Activated CD4-positive, alpha-beta T cell treated with anti-CD3 and anti-CD28 coated beads for 1 hour (primary cell): ENCODE measurements at places on chromosomes 1 and 21.

DNA sequence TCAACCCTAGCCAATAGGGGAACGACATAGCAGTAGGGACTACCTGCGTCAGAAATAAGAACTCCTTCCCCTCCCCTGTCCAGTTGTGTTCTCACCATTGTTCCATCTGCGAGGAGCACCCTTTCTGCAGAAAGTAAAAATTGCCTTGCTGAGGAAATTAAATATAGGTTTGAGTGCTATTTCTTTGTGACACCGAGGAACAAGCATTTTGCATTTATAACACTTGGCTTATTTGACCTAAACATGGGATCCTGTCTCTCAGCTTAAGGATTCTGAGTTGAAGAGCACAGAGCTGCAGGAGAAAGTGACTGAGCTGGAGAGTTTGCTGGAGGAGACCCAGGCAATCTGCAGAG lies 10.7 kb upstream of the SH3BGRL3 start:
- DNase-seq: no peak

DNA sequence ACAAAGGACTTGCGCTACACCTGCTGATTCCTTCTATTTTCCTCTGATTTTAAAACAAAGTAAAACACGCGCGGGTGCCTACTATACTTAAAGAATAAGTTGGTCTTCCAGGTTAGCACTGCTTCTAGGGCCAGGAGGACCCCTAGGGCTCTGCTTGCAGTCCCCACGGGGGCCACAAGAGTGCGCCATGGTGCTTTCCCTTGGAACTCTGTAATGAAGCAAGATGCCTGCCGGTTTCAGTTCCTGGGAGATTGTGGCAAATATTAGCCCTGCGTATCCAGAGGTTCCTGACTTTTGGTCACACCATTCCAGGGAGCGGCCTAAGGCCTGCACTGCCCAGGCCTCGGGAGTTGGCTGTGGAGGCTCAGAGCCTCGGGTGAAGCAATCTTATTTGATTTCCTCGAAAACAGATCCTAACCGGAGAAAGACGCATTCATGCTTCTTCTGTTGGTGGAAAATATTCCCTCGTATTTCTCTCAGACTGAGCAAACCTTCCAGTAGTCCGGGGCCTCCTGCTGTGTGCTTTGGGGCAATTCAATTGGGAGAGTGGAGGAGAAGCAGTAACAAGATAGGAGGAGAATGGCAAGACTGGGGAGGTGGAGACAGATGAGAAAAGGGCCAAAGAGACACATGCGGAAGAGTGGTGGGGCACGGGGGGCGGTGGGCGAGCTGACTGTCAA lies 25.3 kb downstream of the ADAM30 start:
- DNase-seq: peak; percentile 23

- DNase-seq: no peak
These were observed 8.6 kb upstream of the COL6A2 start for GRCh38 chr21:46089285-46089684.

DNA sequence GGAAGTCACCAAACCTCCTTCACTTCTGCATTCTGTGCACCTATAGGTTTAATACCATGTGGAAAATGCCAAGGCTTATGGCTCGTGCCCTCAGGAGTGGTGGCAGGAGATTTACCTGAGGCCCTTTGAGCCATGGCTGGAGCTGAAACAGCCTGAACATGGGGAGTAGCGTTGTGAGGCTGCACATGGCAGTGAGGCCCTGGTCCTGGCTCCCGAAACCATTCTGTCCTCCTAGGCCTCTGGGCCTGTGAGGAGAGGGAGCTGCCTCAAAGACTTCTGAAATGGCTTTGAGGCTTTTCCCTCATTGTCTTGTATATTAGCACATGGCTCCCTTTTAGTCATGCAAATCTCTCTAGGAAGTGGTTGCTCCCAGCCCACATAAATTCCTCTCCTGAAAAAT lies 20.6 kb downstream of the PTGFR start:
- DNase-seq: no peak

GRCh38 chr1:165531021-165531420 lies 12.8 kb upstream of the LRRC52 start:
- no peak for DNase-seq

- no peak for DNase-seq
These were observed 521.6 kb upstream of the BEND5 start for GRCh38 chr1:49298304-49298703.

GRCh38 chr1:47186267-47187185 lies 3.3 kb downstream of the PDZK1IP1 start:
- no peak for DNase-seq

DNA sequence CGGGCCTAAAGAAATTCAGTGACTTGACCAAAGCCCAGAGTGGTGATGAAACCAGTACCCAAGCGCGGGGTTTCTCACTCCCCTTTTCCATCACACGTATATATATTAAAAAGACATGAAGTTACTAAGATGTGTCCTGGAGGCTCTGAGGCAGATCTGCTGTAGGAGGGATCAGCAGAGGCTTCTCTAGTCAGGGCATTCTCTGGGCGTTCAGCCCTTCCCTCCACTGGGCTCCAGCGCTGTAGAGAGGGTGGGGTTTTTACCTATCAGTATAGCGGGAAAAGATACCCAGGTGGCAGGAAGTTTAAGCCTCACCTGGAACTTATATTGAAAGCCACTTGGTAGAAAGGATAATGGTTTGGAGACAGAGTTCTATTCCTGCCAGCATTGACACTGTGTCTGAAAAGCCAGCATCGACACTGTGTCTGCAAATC lies 862 bp upstream of the PLEKHO1 start:
- DNase-seq: no peak

- DNase-seq: no peak
These were observed 1500.2 kb upstream of the PRMT6 start for GRCh38 chr1:105556266-105556665.

DNA sequence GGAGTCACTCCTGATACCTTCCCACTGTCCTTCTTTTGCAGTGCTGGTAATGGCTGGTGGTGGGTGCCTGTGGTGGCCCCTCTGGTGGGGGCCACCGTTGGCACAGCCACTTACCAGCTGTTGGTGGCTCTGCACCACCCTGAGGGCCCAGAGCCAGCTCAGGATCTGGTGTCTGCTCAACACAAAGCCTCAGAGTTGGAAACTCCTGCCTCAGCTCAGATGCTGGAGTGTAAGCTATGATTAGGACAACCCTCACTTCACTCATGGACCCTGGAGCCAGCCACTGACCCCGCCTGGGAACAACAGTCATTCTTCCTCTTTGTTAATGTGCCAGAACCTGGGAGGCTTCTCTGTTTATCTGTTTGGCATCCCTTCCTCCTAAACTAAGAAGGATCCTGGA lies 1.1 kb upstream of the ATP8B2 start:
- DNase-seq: no peak

GRCh38 chr1:229410692-229411433 lies 23.0 kb downstream of the ACTA1 start:
- no peak for DNase-seq

- no peak for DNase-seq
These were observed 242.8 kb downstream of the CRB1 start for GRCh38 chr1:197510691-197511378.

DNA sequence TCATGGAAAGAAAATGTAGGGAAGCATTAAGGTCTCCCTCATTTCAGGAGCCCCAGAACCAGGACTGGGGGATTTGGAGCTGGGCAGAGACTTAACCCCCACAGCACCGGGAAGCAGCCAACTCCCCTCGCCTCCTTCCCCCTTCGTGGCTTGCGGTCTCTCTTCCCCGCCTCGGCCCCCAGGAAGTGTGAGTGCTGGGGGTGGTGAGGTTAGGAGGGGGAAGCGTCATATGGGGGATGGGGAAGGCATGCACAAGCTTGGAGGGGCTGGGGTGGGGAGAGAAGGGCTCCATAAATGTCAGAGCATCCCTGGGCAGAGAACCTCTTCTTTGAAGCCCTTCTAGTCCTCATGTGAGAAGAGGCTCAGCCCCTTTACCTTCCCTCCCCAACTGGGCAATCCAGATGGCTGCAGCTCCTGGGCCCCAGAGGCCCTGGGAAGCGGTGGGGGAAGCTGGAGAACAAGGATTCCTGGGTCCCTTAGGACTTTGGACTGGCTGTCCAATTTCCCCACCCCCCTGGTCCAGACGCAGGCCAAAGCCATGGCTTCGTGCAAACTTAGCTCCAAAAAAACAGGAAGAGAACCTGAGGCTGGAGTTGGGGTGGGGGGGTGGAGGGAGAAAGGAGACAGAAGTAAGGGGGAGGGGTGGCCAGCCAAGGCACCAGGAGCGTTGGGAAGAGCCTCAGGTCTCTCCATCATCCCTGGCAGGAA lies 7.8 kb downstream of the ZBTB7B start:
- DNase-seq: no peak

DNA sequence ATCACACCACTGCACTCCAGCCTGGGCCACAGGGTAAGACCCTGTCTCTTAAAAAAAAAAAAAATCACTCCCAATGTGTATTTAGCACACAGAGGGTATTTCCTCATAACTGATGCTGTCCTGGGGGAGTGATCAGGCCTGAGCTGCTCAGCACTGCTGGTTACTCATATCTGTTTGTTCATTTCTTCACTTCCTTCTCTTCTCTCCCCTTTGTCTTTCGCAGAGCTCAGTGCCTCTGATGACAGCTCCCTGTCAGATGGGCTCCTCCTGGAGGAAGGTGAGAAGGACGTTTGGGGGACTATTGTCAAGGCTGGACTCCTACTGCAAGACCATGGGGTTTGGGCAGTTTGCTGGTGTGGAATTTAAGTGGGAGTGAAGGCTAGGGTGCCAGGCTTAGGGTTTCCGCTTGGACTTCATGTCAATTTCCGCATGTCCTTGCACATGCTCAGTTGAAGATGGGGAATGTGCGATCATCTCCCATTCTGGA lies 13.0 kb downstream of the INAVA start:
- DNase-seq: no peak

DNA sequence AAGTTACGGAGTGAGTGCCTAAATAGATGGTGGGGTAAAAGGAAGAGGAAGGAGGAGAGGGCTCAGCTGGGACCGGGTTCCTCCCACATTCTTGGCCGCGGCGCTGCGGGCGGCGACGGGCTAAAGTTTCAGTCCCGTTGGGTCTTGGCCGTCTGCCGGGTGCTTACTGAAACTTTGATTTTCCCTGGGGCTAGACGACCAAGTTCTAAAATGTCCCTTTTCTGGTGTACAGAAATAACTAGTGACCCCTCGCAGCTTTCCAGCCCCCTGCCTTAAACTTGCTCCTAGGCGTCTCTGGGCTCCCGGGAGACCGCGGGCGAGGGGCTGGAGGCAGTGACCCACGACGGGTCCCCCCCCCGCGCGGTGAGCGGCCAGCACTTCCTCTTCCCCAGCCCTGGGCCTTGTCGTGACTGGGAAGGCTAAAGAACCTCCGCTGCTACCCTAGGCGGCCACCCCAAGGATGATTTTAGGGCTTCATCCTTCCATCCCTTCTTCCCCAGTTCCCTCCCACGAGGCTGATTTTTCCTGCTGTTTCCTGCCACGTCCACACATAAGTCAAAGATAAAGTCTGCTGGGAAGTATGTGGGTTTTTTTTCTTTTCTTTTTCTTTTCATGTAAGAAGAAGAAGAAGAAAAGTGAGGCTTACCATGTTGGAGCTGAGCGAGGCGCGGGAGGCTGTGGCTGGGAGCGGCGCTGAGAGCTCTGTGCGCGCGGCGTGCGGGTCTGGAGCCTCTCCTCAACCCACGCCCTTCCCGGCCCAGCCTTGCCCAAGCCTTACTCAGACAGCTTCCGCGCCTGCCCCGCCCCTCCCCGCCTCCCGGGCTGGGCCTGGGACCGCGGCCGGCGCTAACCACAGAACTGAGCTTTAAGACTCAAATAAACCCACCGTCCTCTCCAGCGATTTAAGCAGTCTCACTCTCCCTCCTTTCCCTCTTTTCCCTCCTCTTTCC lies at the start of gene S100A11:
TSS of gene S100A11 (minus strand) at position 738 of the 950 bp plus-strand sequence. CDS start at position 649, 89 bp downstream.
- DNase-seq: peak; percentile 48

GRCh38 chr21:33196941-33197374 lies 32.8 kb upstream of the IFNAR2 start:
- peak; percentile 36 for DNase-seq

DNA sequence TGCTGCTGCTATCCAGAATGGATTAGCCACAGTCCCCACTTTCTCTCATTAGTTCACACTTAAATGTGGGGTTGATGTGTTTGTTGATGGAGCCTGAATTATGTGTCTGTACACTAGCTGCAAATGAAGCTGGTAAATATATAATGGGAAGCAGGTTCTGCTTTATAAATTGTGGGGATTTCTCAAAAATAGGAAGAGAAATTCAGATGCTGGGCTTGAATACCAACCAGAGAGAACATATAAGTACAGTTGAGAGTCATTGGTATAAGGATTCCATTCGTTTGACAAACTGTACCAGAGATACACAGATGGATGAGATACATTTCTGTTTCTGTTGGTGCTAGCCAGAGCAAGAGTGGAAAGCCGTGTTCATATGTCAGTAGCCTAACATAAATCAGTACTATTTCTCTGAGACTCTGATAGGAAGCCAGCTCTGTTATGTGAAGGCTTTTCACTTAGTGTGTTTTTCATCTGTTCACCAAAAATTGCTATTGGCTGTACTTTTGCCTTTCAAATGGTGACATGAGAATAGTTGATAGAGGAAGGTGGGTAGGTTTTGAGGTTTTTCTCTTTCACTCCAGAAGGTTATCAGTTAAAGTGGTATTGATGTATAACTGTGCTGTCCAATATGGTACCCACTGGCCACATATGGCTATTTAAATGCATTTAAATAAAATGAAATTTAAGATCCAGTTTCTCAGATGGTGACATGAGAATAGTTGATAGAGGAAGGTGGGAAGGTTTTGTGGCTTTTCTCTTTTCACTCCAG lies 15.6 kb downstream of the SMG7 start:
- DNase-seq: no peak

GRCh38 chr1:22826604-22827580 lies 116.3 kb downstream of the EPHB2 start:
- no peak for DNase-seq

DNA sequence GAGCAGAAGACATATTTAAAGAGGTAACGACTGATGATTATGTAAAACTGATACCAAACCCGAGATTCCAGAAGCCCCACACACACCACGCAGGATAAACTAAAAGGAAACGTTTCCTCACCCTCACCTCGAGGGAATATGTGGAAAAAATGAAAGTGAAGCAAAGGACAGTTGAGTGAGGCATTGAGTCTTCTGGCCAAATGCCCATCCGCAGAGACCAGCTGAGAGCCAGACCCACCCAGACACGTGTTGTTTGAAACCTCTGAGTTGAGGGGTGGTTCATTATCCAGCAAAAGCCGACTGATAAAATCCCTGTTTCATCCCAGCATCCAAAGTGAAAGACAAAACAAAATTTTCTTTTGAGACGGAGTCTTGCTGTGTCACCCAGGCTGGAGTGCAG lies 29.6 kb upstream of the PCBP3 start:
- DNase-seq: no peak

GRCh38 chr1:157124855-157125254 lies 13.3 kb downstream of the ETV3 start:
- DNase-seq: no peak

GRCh38 chr1:179935909-179936496 lies 18.6 kb upstream of the CEP350 start:
- no peak for DNase-seq

DNA sequence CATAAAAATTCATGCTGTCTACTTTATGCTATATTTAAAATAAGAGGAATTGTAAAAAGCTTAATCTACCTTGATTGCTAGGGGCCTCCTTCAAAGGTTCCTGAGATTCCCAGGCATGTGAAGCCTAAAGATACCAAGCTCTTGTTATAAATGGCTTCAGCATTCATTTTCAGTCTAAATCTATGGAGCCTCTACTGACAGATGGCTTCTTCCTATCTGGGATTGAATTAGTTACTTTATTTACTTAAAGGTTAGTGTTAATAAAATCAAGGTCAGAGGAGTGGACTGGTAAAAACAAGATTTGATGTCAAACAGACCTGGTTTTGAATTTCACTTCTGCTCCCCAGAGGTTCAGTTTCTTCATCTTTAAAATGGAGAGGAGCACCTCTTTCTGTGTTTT lies 93.7 kb downstream of the TNNI3K start:
- DNase-seq: no peak
